ENCODE measurements at places on chromosomes 13 and 19.

DNA sequence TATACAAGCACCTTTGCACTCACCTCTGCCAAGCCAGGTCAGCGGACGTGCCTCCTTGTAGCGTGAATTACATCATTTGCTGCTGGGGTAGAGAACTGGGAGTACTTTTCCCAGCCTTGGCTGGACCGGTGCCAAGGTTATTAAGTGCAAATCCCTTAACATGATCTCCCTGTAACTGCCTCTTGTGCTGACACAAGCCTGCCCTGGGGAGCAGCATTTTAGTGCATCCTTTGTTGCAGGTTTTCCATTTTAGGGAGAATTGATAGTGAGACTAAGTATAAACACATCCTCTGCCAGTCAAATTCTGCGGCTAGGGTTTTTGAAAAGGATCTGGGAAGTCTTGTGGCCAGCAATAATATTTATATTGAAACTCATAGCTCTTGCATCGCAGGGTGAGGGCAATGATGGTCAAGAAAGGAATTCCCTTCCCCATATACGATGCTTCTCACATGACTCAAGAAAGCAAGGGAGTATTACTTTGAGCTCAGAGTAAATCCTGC, 32.7 kb upstream of the DCLK1 start:
- DNase-seq: no peak

- DNase-seq: no peak
Observed at GRCh38 chr19:42042455-42043170, 27.4 kb downstream of the GRIK5 start.

GRCh38 chr19:1893791-1894190, 8.5 kb upstream of the ABHD17A start:
- no peak for DNase-seq

GRCh38 chr13:109212650-109213049, 573.7 kb downstream of the IRS2 start:
- no peak for DNase-seq

GRCh38 chr13:112905619-112905989, 63.4 kb upstream of the MCF2L start:
- DNase-seq: no peak

GRCh38 chr13:92513672-92514071, 712.9 kb upstream of the GPC6 start:
- no peak for DNase-seq

DNA sequence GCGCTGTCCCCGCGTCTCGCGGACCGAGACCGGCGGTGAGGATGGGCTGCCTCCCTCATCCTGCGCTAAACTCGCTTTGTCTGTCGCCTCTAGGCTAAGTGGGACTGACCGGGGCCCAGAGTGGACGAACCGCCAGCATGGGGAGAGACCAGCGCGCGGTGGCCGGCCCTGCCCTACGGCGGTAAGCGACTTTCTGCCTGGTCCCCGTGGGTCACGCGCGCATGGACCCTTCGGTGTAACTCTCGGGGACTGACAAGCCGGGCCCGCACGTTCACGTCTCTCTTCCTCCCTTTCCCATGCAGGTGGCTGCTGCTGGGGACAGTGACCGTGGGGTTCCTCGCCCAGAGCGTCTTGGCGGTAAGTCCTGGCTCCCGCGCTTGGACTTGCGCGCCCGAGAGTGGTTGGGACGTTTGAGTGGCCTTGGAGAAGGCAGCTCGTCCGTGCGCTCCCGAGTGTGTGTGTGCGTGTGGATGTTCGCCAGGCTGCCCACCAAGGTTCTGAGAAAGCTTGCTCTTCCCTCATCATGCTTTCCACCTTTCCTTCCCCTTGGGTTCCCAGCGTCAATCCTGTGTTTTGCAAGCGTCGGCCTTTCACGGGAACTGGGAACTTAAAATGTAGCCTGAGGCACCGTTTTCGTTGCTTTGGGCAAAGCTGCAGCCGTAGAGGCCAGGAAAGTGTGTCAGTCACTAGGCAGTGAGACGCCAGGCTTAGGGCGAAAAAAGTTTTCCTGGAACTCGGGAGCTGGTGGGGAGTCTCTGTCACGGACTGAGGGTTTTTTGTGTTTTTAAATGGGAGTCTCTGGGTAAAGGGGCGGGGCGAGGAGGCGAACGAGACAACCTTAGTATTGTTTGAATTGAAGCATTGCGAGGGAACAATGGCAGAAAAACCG, 927 bp downstream of the COL4A2 start:
- no peak for DNase-seq

DNA sequence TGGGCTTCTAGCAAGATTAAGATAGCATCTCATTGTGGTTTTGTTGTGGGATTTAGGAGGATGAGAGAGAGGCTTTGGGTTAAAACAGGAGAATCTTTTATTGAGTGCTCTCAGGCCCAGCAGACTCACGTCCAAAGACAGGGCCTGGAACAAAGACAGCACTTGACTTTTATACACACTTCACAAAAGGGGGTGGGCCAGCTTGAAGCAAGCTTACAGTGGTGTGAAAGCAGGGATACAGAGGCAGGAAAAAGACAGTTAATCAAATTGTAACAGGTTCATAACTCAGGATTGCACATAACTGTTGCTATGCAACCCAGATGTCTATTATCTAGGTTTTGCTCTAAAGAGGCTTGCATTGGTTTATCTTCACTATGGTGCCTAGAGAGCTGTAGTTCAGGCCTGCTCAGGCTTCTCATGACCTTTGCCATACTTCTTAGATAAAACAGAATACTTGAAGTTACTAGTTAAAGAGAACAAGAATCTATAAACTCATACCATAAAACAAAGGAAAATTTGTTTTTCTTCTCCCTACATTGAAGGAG, 42.2 kb upstream of the CEACAM21 start:
- DNase-seq: no peak

DNA sequence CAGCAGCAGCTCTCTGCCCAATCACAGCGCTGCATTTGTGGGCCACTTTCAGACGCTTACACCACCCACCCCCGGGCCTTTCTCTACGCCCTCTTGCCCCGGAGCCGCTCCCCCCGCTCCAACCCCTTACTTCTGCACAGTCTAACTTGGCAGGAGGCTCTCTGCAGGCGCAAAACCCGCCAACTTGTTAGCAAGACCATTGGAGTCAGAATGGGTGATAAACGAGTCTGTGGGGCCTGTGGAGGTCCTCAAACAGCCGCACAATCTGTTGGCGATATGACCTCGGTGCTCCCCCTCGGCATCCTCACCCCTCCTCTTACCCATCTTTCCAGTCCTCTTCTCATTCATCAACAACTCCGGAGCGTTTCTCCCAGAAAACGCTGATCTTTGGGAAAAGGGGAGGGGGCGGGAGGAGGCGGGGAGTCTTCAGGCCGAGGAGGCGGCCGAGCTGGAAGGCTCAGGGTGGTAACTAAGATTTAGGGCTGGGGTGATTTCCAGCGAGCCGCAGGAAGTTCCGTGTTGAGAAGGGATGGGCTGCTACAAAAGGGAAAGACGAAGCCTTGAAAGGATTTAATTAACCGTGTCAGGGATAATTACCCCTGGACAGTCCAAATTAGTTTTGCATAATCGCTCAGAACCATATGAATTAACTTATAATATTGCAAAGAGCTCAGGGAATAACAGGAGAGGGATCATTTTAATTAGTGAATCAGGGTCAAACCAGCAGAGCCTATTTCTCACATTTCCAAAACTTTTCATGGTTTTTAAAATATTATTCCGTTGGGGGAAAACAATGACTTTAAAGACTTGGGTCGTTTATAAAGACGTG, 4.1 kb downstream of the SOX21 start:
- no peak for DNase-seq

GRCh38 chr13:85031771-85032170, 767.4 kb downstream of the SLITRK6 start:
- no peak for DNase-seq

- no peak for DNase-seq
Observed at GRCh38 chr19:45953676-45954075, 20.0 kb downstream of the NOVA2 start.

DNA sequence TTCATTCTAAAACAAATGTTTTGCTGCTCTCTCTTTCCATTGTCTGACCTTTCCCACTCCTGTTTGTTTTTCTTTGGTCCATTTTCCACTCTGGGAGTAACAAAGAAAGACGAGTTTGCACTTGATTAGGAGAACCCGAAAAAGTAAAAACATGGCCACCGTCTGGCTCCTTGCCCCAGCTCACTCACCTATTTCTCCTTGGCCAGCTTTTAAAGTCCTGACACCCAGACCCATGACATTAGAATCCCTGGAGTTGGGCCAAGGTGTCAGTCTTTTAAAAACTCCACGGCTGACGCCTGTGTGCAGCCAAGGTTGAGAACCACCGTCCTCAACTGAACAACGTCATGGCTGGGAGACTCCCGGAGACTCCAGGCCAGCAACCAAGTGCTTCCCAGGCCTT, 63.6 kb upstream of the FLT1 start:
- DNase-seq: peak; percentile 18

All from thymus (tissue), 14 donors.